Renal cortical epithelial cell (primary cell): ENCODE measurements at places on chromosomes 12 and 14. TPM values are rescaled to one million over a fixed set of nuclear protein-coding genes. Genes with fewer than 3 reads are reported as not detected.
A peak's percentile ranks its signal among the peaks of the same experiment; 100 is the strongest.

ALX1 gene
- not detected in 2 replicates for total RNA-seq

SOAT2 gene
- total RNA-seq: not detected in 2 replicates

PPTC7 gene
- 10.6 and 21.3 TPM in 2 replicates for total RNA-seq

BATF gene
- not detected in 2 replicates for total RNA-seq

C12orf60 gene
- total RNA-seq: 1.2 and 2.3 TPM in 2 replicates

SLC38A4 gene
- under 0.01 TPM in 1 of 2 replicates, not detected in the other for total RNA-seq

SLC22A17 gene
- 1.2 and 33.0 TPM in 2 replicates for total RNA-seq

GPRC5A gene
- total RNA-seq: 55.9 and 101 TPM in 2 replicates

C12orf56 gene
- 2.6 and 3.1 TPM in 2 replicates for total RNA-seq

CYP27B1 gene
- 0.50 and 0.87 TPM in 2 replicates for total RNA-seq

TAS2R30 gene
- total RNA-seq: 0.52 and 8.6 TPM in 2 replicates

- DNase-seq: no peak
Measured at GRCh38 chr12:103547376-103547775, 39.7 kb upstream of the STAB2 start.

- no peak for DNase-seq
Measured at GRCh38 chr14:90194706-90195105, 61.6 kb upstream of the PSMC1 start.

DNA sequence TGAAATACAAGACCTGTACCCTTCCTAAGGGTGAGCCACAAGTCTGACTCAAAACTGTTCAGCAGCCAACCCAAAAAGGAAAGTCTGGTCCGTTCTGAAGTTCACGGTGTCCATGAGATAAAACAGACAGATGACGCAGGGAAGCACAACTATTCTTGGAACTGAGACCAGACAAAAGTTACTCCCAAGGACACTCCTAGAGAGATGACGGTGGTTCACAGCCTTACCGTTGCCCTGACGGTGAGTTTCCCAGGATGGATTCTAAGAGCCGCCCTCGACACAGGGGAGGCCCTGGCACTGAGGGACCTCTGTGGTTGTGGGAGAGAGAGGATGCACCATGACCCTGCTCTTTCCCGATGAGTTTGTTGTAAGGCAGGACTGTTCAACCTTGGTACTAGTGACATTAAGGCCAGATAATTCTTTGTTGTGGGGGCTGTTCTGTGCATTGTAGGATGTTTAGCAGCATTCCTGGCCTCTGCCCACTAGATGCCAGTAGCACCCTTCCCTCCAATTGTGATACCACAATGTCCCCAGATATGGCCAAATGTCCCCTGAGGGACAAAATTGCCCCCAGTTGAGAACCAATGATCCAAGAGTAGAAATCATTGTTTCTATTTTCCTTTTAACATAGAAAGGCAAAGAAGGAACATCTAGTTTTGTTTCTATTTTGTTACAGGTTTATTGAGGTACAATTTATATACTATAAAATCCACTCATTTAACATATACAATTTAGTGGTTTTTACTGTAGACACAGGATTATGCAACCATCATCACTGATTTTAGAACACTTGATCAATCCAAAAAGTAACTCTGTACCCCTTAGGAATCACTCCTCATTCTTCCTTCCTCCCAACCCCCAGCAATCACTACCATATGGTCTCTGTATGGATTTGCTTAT lies 23.0 kb downstream of the OR10P1 start:
- no peak for DNase-seq

- DNase-seq: no peak
Measured at GRCh38 chr12:55651299-55651683, 14.6 kb downstream of the OR10P1 start.

DNA sequence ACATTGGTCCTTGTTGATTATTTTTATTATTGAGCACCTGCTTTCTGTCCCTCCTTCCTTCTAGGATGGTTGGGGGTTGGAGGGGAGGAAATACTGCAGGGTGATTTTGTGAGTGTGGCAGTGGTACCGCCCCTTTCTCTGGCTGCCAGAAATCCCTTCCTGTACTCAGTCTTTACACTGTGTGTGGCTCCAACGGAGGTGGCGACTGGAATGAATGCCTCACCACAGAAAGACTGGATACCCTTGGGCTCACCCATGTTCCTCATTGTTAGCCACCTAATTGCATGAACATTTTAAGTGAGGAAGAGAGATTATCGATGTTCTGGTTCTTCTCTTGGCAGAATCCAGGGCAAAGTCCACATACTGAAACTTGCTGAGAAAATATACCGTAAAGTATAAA lies 272.0 kb upstream of the E2F7 start:
- no peak for DNase-seq

DNA sequence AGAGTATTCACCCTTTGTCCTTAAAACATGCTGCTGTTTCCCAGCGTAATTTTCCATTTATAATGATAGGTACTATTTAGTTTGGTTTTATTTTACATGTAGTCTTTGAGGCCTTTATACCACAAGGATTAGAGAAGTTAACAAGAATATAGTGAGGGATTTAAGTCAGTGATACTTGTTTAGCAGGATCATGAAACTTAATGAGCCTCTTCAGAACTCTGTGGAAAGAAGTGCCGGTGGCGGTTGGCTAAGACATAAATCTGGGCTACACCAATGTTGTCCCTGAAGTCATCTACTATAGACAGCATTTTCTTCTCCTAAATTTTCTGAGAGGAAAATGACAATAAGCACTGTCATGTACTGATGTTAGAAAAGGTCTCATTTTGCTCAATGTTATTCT lies 1226.0 kb upstream of the SEL1L start:
- DNase-seq: no peak

DNA sequence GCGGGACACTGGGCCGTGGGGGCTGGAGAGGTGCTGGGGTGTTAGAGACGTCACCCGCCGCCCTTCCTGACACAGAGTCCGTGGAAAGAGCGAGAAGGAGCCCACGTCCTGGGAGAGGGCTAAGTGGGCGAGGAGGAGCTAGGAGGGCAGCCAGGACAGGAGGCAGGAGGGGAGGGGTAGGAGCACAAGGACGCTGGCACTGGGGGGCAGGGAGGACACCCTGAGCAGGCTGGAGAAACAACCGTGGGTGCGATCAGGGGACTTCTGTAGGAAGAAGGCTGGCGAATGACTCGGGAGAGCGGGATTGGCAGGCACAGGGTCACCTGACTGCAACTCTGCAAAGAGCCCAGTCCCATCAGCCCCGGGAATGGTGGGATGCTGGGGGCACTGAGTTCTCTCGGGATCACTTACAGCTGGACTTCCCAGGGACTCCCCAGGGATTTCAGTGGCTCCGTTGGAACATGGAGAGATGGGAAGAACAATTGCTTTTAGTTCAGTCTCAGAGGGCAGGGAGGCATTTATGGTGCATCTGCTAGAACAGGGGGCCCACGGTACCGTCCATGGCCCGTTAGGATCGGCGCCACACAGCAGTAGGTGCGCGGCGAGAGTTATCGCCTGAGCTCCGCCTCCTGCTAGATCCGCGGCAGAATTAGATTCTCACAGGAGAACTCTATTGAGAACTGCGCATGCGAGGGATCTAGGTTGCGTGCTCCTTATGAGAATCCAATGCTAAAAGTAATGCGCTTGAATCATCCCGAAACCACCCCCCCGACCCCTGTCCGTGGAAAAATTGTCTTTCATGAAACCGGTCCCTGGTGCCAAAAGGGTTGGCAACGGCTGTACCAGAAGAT lies 24.3 kb downstream of the UBR7 start:
- DNase-seq: peak; percentile 52

DNA sequence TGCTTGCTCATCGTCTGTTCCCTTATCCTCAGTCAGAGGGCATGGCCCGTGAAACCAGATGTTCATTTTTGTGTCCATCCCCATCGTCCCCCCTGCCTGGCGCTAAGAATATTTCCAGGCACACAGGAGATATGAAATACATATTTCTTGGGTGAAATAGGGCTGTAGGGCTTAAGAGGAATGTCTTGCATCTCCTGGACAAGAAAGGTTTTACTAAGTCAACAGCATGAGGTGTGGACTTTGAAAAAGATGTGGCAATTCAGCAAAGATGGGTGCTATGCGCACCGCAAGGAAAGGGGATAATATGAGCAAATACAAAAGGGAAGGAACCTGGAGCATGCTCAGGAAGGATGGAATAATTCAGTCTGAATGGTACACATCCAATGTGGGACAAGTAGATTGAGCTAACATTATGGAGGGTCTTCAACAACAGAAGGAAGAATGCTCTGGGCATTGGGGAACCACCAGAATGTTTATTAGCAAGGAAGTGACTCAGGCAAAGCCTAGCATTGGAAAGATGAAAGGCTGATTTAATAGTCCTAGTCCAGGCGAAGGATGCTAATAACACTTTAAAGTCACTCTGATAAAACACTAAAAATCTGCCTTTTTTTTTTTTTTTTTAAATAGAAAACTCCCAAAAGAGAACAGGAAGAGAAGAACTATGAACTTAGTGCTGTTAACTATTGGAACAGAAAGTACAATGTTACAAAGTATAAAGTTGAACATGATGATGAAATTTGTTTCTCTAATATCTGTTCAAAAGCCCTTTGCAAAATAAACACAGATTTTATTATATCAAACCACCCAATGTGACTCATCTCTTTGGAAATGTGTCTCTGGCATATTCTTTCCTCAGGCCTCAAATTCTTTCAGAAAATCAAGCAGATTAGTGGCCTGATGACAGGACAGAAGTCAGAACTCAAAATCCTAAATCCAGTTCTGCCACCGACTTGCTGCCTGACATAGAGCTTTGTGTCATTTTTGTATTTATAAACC lies 449.5 kb downstream of the BCAT1 start:
- DNase-seq: peak; percentile 55

DNA sequence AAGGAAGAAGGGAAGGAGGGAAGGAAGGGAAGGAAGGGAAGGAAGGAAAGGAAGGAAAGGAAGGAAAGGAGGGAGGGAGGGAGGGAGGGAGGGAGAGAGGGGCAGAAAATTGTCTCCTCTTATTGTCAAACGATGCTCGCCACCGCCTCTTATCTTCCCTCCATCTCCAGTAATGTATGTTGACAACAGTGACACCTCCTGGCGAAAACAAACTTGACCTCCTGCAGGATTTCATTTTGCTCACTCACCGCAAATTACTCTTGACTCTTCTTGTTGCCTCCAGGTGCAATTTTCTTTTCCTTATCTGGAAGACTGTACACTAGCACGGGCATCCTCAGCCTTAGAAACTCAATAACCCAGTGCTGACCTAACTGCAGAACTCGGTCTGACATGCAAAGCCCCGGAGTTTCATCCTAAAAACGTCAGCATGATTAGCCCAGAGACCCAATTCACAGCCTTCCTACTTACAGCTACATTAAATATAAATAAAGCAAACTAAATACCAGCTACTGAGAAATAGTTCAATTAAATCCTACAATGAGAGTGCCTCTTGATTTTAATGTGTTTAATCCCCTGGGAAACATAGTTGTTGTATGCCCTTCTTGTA lies 512.4 kb upstream of the TMPO start:
- peak; percentile 47 for DNase-seq

- DNase-seq: peak; percentile 57
Measured at GRCh38 chr14:90093942-90094595, 32.3 kb downstream of the KCNK13 start.

GRCh38 chr12:113868365-113868764 lies 97.8 kb downstream of the RBM19 start:
- no peak for DNase-seq

- peak; percentile 63 for DNase-seq
Measured at GRCh38 chr12:1939801-1940607, 21.6 kb upstream of the CACNA2D4 start.

- DNase-seq: peak; percentile 58
Measured at GRCh38 chr14:81625343-81625742, 91.7 kb upstream of the SEL1L start.

GRCh38 chr12:4356041-4356327 lies 23.5 kb downstream of the FGF23 start:
- peak; percentile 11 for DNase-seq

DNA sequence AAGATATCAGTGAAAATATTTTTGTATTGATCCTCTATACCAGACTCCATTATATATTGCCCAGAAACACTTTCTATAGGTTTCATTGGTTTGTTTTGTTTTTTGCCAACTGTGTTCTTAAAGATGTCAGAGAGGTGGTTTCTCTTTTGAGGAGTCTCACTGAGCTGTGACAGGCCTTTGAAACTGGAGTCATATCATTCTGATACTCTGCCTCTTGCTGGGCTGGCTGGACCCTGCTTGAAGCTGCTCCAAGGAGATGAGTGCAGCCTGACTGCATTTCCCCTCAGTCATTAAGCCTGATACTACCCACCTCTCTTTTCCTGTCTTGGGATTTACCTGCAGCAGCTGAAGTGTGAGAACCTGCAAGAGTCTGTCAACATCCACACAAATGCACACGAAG lies 16.4 kb upstream of the TAS2R30 start:
- no peak for DNase-seq

DNA sequence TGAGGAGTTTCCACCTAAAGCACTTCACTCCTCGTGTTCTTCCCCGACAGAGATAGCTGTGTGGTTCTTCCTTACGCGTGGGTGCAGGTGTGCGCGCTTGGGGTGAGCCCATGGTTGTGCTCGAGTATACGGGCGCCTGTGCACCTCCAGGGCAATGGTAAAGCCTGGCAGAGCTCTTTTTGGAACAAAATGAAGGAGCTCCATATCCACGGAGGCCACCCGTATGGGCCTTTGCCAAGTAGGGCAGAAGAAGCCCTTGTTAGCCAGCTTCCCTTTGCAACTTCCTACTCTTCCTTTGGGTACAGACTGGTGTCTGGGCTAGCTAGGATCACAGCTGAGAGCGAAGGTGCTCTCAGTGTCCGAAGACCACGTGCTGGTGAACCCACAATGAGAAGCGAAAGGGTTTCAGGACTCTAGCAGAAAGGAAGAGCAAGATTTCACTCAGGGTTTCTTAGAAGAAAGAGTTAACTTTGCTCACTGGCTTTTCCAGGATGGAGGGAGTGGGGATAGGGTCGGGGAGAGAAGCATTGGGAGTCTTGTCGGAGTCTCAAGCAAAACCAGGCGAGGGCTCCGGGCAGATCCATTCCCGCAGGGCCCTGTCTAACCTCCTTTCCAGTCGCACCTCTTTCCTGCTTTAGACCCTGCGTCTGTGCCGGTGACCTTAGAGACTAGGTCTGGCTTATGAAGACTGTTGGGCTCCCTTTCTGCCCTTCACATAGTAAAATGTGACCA lies 960 bp upstream of the LRFN5 start:
- DNase-seq: no peak

GRCh38 chr14:92931681-92932447 lies 8.9 kb downstream of the CHGA start:
- no peak for DNase-seq

DNA sequence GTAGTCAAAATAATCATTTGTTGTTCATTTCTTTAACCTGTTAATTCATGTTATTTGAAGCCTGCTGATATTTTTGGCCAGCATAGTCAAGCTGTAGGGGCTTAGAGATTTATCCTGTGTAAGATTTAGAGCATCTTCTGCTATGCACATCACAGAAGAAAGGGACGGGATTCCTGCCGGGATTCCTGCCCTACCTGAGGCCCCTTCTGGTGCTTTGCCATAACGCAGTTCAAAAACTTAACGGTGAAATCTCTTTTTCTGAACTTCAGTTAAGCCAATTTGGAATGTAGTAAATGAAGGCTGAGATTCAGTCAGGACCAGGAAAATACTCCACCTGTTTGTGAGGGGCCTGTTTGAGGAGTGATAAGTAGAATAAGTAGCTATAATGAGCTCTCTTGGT lies 50.7 kb upstream of the TMEM260 start:
- DNase-seq: no peak

- no peak for DNase-seq
Measured at GRCh38 chr14:105203057-105203531, 22.0 kb upstream of the NUDT14 start.

GRCh38 chr14:76267322-76268046 lies 108.5 kb upstream of the ESRRB start:
- peak; percentile 31 for DNase-seq

- no peak for DNase-seq
Measured at GRCh38 chr12:111412007-111412829, 6.5 kb downstream of the SH2B3 start.
